ENCODE measurements at places on chromosomes 5 and 9.

DNA sequence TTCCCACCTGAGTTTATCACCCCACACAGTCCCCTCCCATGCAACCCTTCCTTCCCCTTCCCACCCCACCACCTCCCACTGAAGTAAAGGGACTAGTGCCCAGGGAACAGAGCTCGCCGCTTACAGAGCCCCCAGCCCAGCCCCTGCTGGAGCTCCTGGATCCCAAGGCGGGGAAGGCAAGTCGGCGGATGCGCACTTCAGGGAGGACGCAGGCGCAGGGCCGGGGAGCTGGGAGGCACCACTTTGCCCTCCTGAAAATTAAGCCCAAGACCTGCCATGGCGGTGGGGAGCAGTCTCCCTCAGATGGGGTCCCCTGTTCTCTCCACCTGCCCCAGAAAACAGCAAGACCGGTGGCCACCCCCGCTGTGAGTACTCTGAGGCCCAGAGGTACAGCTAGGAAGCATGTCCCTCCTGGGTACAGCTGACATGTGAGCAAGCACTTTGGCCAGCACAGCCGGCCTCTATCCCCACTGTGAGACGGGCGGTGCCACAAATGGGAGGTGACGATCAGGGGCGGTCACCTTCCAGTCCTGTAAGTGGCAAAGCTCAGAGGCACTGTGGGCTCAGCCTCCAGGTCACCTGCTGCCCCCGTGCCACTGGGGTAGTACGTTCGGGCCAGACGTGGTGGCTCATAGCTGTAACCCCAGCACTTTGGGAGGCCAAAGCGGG is 45.9 kb downstream of the COL23A1 start:
- no peak for DNase-seq

GRCh38 chr5:59171131-59171530 is 588.3 kb downstream of the RAB3C start:
- no peak for DNase-seq

DNA sequence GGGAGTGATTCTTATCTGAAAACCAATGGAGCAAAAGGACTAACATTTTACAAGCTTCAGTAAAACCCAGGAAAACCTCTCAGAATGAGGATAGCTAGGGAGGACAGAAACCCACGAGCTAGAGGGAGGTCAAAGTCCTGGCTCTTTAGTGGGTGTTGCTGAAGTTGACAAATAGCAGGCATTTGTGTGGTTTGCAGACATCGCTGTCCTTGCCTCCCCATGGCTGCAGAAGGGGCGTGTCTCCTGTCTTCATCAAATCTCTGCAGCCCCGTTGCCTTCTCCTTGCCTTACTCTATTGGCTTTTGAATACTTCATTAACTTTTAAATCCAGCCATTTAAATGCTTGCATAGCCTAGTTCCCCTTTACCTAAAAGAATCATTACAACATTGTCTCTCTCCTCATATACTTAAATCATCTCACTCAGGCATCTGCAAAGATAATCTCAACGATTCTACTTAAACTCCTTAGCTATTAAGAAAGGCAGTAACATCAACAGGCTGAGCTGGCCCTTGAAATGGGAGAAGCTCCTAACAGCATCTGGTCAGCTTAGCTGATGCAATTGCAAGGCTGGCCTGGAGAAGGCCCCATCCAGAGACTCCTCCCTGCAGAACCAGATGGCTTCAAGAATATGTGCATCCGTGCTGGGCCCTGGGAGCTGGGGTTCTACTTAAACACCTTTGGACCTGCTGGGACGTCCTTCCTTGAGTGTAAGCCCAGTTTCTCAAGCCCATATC is 152.8 kb upstream of the TAS2R1 start:
- DNase-seq = no peak

DNA sequence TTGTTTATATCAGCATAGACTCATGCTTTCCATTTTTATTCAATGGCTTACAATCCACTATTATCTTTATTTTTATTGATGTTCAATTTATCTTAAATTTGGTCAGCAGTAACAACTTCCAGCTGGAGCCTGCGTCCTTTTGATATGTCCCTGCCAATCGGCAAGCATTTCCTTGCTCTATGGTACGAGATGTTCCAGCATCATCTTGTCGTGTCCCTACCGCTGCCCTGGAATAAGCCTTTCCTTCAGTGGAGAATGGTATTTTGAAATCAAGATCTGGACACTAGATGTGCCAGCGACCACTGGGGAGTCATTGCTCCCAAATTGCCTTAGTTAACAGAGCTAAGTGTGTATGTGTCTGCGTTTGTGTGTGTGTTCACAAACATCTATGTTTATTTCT is 151.6 kb upstream of the RGMB start:
- no peak for DNase-seq

- peak; percentile 54 for DNase-seq
Measured at GRCh38 chr5:179623906-179624741, 653 bp upstream of the HNRNPH1 start.

- no peak for DNase-seq
Measured at GRCh38 chr5:125480911-125481310, 734.5 kb upstream of the ZNF608 start.

- no peak for DNase-seq
Measured at GRCh38 chr5:164296603-164297080, 791.2 kb downstream of the MAT2B start.

GRCh38 chr9:4852419-4852818 is 59.7 kb downstream of the RCL1 start:
- no peak for DNase-seq

GRCh38 chr5:93054424-93055163 is 526.4 kb downstream of the NR2F1-AS1 start:
- DNase-seq = no peak
